ENCODE measurements at places on chromosomes 2 and 18. TPM values are rescaled to one million over a fixed set of nuclear protein-coding genes. Genes with fewer than 3 reads are reported as not detected.

DNA sequence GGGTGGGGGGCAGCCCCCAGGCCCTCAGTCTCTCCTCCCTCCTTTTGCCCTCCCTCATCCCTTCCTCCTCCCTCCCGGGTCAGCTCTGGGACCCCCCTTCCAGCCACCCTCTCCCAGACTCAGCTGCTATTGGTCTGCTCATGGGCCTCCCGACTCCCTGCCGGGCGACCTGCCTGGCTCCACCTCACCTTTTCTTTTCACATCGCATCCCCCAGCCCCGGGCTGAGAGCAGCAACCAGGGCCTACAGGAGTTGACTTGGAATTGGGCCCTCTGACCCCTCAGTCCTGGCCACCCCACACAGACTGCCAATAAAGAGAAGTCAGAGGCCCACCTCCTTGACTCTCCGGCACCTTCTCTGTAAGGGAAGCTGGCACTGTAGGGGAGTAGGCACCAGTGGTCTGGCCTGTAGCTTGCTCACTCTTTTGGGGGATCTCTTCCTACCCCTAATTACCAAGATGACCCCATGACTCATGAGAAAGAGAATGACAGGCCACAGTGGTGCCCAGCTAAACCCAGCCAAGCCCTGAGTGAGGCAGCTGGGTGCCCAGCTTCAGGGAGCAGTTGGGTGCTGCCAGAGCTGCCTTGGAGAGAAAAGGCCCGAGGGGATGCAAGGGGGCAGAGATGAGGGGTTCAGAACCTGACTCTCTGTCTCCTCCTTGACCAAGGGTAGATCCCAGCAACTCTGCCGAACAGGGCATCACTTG lies 2.0 kb upstream of the ECEL1 start:
- DNase-seq, result no peak
- no peaks in the 10 kb centered on the region for H3K4me1 ChIP-seq
- no peaks in the 10 kb centered on the region for H3K36me3 ChIP-seq
- H3K4me3 ChIP-seq, result no peak overlapping the region
- peaks cover 41% of the 10 kb centered on the region for H3K27me3 ChIP-seq

STAMBP gene
- 25.1 TPM for total RNA-seq

GATA6 gene
- total RNA-seq, result 32.1 TPM

VWC2L gene
- 0.57 TPM for total RNA-seq
